Colonic mucosa (tissue), 4 donors: ENCODE measurements at places on chromosomes 3 and 15. TPM values are rescaled to one million over a fixed set of nuclear protein-coding genes. Genes with fewer than 3 reads are reported as not detected.

- DNase-seq, result no peak
These were observed 42.9 kb upstream of the DIPK2A start for GRCh38 chr3:143928541-143929255.

GRCh38 chr3:155368786-155369185, 75.3 kb upstream of the STRIT1 start:
- DNase-seq, result no peak

GRCh38 chr15:72706266-72706665, 20.3 kb downstream of the BBS4 start:
- no peak for DNase-seq

- peak; percentile 21 for DNase-seq
These were observed 16.5 kb upstream of the PLXND1 start for GRCh38 chr3:129622933-129623332.

- no peak for DNase-seq
These were observed 127.4 kb upstream of the ZPLD1 start for GRCh38 chr3:102307442-102307841.

DNA sequence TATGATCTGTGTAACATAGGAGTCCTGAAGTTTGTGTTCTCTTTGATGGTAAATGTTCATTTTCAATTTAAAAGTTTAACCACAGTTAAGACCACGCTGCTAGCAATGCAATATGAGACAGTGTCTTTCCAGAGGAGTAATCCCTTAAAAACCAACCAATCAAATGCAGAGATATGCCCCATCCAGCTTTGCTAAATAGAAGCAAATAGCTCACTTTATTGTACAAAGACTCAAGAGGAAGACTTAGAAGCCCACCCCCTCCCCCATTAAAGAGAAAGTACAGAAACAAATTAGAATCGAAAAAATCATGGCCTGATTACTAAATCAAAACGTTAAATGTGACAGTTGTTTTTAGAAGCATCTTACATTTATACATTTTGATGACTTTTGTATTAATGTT, 2.1 kb upstream of the ANP32A start:
- DNase-seq, result no peak

DNA sequence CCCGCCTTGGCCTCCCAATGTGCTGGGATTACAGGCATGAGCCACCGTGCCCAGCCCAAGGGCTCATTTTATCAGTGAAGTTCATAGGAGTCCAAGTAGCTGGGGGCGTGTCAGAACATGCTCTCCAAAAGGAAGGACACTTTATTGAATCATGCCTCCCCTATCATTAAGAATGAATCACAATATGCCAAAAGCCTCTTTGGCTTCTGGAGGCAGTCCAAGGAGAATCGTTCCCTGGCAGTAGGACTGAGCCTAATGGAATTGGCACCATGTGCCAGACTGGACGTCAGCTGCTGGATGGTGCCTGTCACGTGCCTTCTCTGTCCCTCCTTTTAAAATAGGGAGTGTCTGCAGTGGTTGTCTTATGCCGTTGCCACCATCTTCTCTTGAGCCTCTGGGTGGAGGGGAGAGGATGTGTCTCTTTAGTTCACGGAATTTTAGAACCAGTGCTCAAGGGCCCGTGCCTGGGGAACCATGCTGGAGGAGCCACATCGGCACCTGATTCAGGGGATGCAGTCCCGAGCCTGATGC, 234.7 kb upstream of the LYSMD4 start:
- DNase-seq, result no peak

DNA sequence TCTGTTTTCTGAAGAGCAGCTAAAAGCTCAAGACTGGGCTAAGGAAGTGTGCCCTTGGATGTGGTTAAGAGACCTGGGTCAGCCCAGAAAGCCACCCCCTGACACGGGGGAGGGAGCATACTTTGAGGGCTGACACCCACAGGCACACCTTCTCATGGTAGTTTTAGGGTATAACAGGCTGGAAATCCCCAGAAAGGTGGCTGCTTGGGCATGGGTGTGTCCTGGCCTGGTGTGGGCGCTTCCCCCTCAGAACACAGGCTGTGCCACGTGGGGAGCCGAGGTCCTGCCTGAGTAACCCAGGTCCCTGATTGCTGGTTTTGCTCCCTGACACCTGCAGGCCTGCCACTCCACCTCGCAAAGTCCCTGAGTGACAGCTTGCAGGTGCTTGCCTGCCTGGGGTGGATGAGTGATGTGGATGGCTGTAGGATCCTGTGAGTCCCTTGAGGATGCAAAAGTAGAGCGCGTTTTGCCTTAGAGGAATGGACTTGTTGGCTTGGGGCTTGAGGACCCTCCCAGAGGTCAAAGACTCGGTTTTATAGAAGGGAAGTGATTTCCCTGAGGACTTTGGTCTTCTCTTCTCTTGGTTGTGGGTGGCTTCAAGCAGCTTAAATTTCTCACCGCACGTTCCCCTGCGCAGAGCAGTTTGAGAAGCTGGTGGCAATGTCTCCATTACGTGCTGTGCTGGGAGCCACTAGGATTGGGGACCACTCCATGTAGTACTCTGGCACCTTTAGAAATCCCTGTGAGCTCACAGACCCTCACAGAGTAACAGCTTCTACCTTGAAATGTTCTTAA, 94.4 kb downstream of the DNASE1L3 start:
- no peak for DNase-seq

DNA sequence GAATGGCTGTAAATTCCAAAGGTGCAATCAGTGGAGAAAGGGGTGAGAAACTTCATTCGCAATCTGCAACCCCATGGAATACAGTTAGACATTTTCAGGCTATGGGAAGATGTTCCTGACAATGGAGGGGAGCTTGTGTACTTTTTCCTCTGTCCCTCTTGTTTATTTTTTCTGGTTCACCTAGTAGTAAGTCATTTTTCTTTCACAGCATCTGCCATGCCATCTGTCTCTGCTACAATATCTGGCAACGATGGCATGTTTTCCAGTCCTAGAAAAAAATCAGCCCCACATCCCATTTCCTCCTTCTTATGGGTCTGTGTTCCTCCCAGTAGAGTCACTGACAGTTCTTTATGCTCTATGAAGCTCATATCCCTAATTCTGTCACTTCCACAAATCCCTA, 76.0 kb downstream of the SSR3 start:
- no peak for DNase-seq

DNA sequence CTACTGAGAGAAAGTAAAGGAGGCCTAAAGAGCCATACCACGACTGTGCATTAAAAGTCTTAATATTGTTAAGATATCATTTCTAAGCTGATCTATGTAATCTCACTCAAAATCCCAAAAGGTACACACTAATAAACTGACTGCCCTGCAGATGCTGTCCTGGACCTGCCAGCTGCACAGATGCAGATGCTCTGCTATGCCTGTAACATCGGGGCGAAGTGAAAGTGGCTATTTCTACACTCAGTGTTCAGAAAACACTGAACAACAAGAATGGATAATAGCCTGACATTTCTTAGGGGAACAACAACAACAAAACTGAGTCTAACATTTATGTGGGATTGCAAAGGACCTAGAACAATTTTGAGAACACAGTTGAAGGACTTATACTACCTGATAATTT, 31.9 kb downstream of the RAD18 start:
- no peak for DNase-seq

DNA sequence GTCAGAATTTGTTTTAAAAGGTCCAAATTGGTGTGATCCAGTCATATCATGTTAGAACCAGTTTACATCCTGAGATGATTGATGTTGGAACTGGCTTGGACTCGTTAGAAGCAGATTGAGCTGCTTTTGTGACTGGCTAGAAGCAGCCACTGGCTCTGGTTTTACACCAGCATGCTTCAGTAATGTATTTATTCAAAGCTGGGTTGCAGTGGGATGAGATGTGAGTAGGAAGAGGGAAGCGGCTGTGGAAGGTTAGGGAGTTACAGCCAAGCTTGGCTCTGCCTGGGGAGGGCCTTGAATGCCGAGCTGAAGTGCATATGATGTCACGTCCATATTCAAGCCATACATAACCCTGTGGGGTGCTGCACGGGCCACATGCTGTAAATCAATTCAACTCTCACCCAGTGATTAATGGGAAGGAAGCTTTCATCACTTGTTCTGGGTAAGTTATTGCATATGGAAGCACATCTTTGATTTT, 104.0 kb upstream of the SMAD3 start:
- DNase-seq, result no peak

GRCh38 chr3:45145681-45146614, at the start of gene CDCP1:
CDCP1 (minus strand) TSS chr3:45146378; CDS start chr3:45146287, 91 bp downstream.
- DNase-seq, result peak; percentile 83

- no peak for DNase-seq
These were observed 2.7 kb downstream of the RAB8B start for GRCh38 chr15:63191895-63192618.

- no peak for DNase-seq
These were observed 536.8 kb downstream of the PYDC2 start for GRCh38 chr3:191997579-191998268.

DNA sequence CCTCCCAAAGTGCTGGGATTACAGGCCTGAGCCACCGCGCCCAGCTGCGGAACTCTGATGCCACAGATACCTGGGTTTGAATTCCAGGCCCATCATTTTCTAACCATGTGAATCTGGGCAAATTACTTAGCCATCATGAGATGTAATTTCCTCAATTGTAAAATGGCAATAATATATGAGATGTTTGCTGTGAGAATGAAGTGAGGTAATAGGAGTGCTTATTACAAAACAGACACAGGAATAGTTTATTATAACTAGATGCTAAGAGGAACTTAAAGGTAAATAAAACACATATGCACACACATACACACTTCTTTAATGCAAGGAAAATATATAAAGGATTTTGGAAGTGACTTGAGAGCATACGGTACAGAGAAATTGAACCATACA, 64.7 kb upstream of the TNIK start:
- no peak for DNase-seq

- DNase-seq, result no peak
These were observed 8.7 kb downstream of the FEM1B start for GRCh38 chr15:68286256-68286655.

GRCh38 chr3:159751752-159752151, 236.9 kb upstream of the IL12A start:
- DNase-seq, result no peak

DNA sequence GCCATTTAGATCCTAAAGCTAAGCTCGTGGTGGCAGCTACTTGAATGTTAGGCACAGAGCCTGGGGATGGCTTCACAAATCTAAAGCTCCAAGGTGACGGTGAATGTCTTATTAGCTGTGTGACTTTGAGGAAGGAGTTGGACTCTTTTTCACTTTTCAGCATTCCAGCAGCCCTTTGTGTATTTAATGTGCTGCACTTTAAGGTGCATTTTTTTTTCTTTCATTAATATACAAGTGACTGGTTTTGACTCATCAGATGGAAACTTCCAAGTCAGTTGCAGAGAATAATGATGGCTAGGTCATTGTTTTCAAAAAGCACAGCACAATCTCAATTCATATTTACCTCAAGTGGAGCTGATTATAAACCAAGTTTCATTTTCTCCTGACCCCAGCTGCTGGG, 55.8 kb downstream of the TMED3 start:
- DNase-seq, result no peak

- DNase-seq, result no peak
These were observed 5.1 kb downstream of the GPR176 start for GRCh38 chr15:39914977-39915376.

DNA sequence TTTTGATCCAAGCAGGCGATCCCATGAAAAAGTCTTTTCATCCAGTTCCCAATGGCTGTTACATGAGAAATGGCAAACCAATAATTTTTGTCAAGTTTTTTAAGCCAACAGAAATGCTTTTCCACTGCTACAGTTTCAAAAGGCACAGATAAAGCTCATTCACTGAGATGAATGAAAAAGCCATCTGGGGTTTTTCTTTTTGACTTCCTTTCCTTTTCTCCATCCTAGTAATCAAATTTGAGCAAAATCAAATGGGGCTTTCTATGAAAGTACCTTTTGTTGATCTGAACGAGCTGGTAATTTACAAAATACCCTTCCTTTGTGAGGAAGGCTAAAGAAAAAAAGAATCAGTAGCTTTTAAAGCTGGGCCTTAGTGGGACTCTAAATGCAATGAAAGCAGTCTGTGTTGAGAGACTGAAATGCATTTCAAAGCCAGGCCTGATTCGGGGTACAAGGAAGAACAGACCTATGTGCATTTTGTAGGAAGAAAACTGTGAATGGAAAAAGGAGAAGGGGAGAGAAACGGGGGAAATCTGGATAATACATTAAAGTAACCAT, 185.2 kb upstream of the DNAJC19 start:
- DNase-seq, result no peak

GRCh38 chr15:55791551-55792400, 48.8 kb upstream of the PRTG start:
- DNase-seq, result no peak

GRCh38 chr3:141302364-141303141, 65.8 kb upstream of the ZBTB38 start:
- DNase-seq, result no peak

GRCh38 chr3:105837143-105837740, 31.6 kb downstream of the CBLB start:
- DNase-seq, result no peak

- DNase-seq, result no peak
These were observed 60.4 kb upstream of the CHD2 start for GRCh38 chr15:92839696-92840095.

DNA sequence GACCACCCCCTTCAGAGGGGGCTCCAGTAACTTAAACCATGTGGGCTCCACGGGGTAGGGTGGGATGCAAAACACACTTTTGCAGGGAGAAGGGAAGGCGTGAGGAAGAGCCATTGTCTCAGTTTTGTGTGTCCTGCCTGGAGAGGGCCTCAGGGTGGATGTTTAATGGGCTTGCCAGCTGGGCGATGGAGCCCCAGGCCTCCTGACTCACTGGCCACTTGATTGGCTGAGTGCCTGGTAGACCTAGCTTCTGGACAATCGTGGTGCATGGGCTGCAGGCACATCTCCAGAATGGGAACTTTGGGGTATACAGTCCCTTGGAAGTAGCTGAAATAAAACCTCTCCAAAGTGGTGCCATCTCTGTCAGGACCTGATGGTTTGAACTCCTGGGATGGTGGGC, 118.3 kb upstream of the MRPS22 start:
- DNase-seq, result no peak

RGMA gene
- total RNA-seq, result 4.2 TPM

CCDC54 gene
- not detected for total RNA-seq

COL8A1 gene
- total RNA-seq, result 1.9 TPM

TJP1 gene
- total RNA-seq, result 47.2 TPM

PODXL2 gene
- total RNA-seq, result 12.1 TPM

FES gene
- total RNA-seq, result 6.5 TPM

CRELD1 gene
- total RNA-seq, result 40.4 TPM

ECT2 gene
- 58.1 TPM for total RNA-seq
